ENCODE measurements at places on chromosomes 16 and 17.

- no peak for DNase-seq
Observed at GRCh38 chr16:55663765-55664677, 8.2 kb downstream of the SLC6A2 start.

- DNase-seq = no peak
Observed at GRCh38 chr16:69405757-69406156, 18.7 kb upstream of the CYB5B start.

GRCh38 chr17:79220713-79221291 lies 146.2 kb downstream of the ENGASE start:
- no peak for DNase-seq

DNA sequence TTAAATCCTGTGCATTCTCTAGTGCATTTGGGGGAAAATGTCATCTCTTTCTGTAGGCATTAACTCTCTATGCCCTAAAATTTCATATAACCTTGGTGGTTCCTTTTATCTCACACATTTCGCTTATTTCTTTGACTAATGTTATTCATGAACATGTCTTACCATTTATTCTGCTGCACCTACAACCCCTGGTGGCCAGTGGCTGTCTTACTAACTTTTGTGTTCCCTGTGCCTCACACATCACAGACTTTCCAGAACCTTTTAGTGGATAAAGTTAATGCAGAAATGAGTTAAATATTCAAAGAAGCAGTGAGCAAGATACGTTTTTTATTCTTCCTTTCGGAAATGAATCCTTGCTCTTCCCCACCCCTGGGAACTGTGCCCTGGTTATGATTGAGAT lies 111.9 kb downstream of the CDH13 start:
- no peak for DNase-seq

DNA sequence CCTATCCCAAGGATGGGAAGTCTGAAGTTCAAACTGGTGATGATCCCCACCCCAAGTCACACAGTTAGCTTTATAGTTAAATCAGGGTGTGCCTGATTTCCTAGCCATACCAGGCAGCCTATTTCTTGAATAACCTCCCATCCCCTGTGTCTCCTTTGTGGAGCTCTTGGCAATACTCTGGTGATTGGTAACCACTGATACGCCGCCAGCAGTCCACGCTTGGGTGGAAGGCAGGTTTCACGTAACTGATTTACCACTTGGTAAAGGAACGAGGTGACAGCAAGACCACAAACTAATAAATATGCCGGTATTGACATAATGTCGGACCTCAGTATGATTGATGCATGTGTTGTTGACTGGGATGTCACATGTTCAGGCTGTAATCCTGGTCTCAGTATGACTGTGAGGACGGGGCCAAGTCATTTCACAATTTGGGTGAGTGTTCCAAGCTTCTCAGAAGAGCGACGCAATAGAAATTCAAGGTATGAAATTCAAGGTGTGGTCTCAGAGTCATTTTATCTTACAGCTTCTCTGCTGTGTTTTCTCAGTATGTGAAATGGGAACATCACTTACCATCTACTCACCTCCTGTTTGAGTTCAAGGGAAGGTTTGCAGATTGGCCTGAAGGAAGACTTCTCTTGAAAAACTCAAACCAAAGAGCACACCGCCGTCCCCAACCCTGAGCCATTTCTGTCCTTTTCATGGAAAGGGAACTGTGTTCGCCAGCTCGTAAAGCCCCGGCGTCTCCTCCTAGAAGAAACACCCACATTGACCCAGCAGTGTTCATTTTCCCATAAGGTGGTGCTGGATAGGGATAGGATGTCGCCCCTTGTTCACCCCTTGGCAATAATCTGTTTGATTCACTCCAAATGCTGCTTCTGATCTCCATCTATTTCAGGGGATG lies 678.9 kb downstream of the WWOX start:
- no peak for DNase-seq

DNA sequence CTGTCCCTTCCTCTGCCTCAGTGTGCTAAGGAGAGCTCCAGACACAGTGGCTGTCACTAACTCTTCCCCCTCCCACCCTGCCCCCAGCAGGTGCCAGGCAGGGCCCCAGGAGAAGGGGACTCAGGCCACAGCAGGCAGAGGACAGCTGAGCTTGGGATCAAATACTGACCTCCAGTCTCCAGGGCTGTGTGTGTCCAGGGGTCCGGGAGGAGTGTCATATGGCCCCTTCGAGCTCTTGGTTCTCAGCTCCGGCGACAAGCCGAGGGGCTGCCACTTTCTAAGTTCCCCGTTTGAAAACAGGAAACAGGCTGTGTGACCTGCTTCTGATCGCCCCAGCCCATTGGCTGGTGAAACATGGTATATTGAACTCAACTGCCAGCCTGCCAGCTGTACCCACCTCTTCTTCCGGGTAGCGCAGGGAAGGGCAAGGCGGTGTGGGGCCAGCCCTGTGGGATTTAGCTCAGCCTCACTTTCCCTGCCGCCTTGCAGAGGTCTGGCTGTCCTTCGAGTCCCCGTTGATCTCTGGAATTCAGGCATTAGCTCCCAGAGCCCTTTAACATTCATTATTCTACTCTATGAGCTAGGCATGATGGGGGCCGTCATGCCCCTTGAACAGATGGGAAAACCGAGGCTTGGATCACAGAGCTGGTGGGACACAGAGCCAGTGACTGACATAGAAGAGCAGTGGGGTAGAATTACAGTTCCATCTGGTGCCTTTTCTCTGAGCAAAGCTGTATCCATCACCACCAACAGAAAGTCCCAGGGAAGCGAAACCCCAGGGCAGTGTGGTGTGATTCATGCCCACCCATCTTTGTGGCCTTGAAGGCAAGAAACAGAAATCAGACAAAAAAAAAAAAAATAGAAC lies at the start of gene SNX20:
TSS of gene SNX20 (minus strand) at position 292 of the 865 bp plus-strand sequence. CDS start 3,786 bp downstream, outside the sequence.
- DNase-seq = no peak

DNA sequence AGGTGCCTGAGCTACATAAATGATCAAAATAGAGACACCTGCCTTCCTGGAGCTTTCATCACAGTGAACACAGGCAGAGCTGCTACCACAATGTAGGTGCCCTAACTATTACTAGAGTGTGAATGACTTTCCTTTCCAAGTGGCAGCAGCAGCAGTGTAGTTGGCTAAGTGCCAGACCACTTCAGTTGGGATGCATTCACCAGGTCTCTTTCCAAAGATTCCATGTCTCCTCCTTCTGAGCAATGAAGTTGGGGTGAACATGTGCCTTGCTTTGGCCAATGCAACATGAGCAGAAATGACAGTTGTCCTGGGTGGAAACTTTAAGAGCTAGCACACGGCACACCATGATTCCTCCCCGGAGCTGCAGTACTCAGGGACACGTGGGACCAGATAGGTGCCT lies 23.3 kb upstream of the CACNG4 start:
- DNase-seq = no peak

- no peak for DNase-seq
Observed at GRCh38 chr17:66006654-66007053, 185.3 kb downstream of the CEP112 start.

DNA sequence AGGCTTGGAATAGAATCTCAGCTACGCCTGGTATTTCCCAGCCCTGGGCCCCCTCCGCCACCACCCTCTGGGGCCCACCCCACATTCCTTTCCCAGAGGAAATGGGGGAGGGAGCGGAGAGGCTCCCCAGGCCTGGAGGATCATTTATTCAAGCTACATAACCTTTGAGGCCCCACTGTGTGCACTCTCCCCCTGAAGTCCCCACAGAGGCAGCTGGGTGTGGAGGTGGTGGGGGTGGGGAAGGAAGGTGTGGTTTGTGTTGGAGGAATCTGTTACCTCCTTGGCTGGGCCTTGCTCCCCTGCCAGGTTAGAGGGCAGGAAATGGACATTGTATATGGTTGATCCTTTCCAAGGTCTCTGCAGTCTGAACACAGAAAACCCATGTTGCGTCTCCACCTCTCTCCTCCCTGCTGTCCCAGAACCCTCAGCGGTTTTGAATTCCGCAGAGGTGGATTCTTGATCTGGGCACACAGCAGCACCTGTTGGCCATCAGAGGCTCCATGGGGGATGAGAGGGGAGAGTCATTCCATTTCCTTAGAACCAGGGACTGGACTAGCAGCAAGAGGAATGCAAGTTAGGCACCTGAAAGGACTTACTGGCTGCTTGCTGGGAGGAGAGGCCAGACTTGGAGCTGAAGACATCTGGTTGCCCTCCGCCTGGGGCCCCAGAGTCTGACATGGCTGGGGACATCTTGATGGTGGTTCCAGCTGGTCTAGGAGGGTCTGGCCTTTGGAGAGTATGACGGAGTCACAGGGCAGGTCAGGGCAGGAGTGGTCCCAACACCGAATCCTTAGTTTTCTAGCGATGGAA lies 23.0 kb downstream of the ARHGAP23 start:
- no peak for DNase-seq

DNA sequence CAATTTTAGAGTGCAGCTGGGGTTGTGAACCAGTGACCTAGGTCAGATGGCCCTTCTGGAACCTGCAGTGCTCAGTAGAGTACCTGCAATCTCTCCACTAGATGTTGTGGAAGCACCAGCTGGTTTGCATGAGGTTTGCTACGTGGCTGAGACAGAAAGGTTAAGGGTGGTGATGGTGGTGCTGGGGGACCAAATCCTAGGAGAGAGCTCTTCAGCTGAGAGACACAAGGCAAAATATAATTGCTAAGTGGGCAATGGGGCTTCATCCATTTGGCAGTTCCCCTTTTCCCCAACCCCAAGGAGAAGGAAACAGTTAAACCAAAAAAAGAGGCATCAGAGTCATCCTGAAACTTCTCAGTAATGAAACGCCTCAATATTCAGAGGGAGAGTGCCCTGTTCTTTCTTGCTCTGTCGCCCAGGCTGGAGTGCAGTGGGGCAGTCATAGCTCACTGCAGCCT lies 13.9 kb downstream of the ITPRIPL2 start:
- DNase-seq = no peak

- no peak for DNase-seq
Observed at GRCh38 chr17:49577963-49578362, 2.3 kb downstream of the NXPH3 start.

- DNase-seq = no peak
Observed at GRCh38 chr16:17162560-17162959, 308.2 kb downstream of the XYLT1 start.

GRCh38 chr16:17564856-17565255 lies 94.1 kb upstream of the XYLT1 start:
- DNase-seq = no peak

DNA sequence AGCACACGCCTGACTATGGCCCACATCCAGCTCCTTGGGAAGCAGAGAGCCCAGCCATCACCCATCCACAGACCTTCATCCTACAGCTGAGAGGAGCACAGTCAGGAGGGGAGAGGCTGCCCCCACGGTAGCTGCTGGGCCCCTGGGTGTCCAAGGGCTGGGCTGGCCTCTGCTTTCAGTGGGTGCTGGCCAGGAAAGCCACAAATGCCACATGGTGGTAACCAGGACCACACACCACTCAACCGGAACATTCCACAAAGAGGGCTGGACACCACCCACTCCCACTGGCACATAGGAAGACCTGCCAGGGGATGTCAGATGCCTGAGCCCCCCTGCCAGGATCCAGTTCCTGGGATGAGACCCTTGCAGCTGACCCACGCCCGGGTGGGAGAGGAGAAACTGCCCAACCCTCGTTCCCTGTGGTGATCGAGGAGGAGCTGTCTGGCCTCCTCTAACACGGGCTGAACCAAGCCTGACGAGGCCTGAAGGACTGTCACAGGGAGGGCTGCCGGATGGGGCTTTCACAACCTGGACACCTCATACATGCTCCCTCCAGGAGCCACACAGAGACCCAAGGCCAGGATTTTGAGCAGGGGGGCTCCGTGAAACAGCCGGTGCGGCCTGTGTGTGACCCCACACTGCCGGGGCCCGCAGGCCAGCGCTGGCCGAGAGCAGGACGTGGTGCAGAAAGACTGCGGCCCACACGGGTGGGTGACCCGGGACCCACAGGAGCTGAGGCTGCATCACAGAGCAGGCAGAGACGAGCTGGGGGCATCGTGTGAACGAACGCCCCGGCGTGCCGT lies 30.7 kb downstream of the PIEZO1 start:
- DNase-seq = no peak

DNA sequence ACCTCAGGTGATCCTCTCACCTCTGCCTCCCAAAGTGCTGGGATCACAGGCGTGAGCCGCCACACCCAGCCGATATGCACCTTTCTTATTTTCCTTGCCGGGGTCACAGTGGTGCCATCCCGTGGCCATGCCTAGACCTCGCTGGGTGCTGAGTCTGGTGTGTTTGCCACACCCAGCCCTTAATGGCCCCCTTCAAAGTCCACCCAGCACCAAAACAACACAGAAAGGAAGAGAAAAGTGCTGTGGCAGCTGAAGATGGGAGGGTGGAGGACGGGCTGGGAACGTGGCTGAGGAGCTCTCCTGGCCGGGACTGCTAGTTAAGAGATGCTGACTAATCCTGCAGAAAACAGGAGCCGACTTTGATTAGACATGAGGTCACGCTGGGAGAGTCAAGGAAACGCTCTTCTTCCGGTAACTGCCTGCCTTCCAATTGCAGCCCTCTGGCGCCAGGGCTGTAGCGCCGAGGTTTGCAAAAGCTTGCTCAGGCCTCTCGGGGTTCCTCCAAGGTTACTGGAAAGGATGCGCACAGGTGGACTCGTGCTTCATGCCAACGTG lies 10.9 kb downstream of the SLC43A2 start:
- DNase-seq = no peak

GRCh38 chr16:83205896-83206295 lies 579.1 kb downstream of the CDH13 start:
- no peak for DNase-seq

DNA sequence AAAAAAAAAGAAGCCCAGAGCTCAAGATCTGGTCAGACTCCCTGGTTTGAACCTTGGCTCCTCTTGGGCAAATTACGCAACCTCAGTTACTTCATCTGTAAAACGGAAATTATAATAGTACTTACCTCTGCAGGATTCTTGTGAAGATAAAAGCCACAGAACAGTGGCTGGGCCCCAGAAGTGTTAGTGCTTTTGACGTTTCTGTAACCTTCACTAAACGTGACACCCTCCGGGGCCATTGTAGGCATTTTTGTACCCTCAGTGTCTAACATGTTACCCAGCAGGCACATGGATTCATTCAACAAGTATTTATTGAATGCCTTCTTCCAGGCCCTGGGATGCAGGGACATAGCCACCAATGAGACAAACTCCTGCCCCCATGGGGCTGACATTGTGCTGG lies 58.0 kb downstream of the PITPNC1 start:
- DNase-seq = no peak

DNA sequence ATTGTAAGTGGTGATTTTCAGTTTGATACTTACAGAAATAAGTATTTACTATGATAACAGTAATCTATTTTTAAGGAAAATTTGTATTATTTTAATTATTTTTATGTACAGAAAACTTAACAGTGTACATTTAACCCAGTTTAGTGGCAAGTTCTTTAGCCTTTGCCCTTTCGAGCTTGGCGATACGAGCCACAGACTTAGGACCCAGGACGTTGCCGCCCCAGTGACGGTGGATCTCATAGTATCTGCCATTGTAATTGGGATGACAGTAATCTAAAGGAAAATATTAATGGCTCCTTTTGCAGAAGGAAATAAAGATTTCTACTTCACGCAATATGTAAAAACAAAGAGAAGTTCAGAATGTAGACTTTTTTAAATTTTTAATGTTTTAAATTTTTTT lies 5.2 kb upstream of the CDR2 start:
- no peak for DNase-seq

Data from stimulated activated CD8-positive, alpha-beta memory T cell treated with anti-CD3 and anti-CD28 coated beads, Interleukin-7, amount 100 ng/mL, for 24 hours (primary cell).